NCI-H69 (cell line): ENCODE measurements at places on chromosomes 13 and 19.

DNA sequence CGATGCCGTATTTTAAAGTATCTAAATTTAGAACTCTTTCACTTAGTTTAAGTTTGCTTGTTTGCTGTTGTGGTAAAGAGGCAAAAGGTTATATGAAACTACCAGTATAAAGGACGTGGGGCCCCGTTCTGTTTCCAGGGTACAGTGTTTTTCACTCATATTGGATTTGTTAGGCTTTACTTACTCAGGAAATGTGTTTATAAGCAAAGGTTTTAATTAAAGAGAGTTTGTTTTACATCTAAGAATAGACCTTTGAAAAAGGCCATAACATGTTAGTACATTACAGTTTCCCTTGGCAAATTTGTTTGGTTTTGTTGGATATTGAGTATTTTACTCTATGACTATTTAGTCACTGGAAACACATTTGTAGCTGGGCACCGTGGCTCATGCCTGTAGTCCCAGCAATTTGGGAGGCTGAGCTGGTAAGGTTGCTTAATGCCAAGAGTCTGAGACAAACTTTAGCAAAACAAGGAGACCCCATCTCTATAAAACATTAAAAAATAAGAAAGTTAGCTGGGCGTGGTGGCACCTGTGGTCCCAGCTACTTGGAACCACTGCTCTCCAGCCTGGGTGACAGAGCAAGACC is 7.1 kb downstream of the DGKH start:
- DNase-seq = no peak

GRCh38 chr19:33108161-33108560 is 23.8 kb upstream of the WDR88 start:
- no peak for DNase-seq

DNA sequence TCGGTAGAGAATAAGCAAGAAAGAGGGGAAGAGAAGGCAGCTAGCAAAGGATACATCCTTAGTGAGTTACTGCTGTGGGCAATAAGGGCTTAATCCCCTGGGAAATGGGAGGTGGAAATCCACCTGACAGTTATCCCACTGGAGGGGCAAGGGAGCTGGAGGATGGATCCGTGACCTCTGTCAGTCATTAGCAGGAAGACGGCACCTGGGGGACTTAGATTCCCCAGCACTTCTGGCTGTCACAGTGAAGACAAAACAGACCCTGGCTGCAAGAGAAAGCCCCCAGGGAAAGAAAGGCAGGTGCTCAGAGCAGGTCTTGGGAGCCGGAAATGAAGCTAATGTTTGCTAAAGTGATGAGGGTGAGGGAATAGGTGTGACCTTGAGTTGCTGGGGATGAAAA is 70.4 kb upstream of the MRI1 start:
- DNase-seq = peak; percentile 97

GRCh38 chr19:14094854-14095253 is 4.3 kb upstream of the SAMD1 start:
- no peak for DNase-seq

DNA sequence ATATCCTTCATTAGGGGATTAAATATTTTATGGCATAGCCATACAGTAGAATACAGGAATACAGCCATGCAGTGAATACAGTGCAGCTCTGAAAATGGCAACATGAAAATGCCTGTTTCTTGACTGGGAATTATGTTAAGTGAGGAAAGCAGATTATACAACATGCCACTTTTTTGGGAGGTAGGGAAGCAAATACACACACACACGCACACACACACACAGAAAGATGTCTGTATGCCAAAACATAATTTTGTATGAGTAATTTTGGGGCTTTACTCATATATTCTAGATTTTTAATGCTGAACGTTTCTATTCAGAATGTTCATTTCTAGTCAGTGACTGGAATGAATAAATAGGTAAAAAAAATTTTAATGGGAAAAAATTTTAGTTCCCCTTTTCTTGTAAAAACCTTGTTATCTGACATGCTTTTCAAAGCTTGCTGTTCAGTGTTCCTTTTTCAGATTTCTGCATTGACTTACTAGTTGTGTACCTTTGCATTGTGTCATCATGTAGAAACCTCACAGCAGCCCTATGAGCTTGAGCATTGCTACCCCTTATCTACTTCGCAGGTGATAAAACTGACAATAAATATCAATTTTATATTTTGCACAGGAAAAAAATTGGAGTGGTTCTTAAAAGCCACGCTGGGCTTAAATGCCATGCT is 7.8 kb downstream of the GPR183 start:
- no peak for DNase-seq

DNA sequence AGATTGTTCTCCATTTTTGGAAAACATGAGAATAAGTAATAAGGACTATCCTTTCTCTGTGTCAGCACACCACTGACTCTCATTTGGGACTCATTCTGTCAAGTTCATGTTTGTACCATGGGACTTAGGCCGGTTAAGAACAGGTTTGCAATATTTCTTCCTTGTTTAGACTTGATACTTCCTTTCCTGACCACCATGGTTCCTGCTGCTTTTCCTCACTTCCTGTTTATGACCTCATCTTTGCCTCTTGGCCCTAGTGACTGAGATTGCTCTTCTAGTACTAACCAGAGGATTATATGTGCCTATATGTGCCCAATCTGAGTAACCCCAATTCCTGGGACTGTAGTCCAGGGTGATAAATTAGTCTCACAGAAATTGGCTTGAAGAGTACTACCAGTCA is 32.5 kb upstream of the NDFIP2 start:
- no peak for DNase-seq

- DNase-seq = peak; percentile 81
Observed at GRCh38 chr13:23980160-23980551, 82.9 kb upstream of the C1QTNF9B start.

GRCh38 chr13:42260903-42261654 is 10.9 kb upstream of the AKAP11 start:
- no peak for DNase-seq
